Fibroblast of mammary gland (primary cell): ENCODE measurements at places on chromosomes 3 and 15.

DNA sequence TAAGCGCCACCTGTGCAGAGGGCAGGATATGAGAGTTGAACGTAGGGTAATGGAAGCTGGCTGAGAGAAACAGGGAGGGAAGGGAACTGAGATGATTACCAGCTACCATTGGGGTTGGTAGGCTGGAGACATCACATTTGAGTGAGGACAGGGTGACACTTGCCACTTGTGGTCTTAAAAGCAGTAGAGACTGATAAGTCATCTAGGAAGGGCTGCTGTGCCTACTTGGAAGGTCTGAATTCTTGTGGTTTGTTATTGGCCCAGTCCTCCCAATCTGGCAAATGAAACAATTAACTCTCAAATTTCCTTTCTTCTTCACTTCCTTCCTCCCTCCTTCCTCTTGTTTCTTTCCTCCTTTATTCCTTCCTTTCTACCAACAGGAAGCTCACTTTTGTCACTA lies 46.8 kb downstream of the COL6A5 start:
- no peak for DNase-seq

DNA sequence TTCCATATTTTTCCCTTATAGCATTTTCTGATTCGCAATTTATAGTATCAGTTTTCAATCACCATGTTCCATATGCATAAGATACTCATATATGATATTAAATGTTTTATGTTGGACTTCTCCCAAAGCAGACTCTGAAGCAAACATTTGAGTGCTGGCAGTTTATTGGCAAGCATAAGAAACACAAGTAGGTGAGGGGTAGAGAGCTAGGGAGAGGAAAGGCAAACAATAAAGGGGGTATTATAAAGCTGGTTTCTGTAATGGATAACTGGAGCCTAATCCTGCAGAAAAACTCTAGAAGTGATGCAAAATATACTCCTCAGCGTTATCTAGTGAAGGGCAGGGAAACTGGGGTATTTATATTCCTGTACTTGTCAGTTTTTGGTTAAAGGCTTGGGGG lies 491.5 kb upstream of the TGFBR2 start:
- DNase-seq = no peak

- no peak for DNase-seq
Measured at GRCh38 chr3:42666022-42666421, 12.5 kb downstream of the ZBTB47 start.

- DNase-seq = no peak
Measured at GRCh38 chr3:192040282-192041043, 579.5 kb downstream of the PYDC2 start.

DNA sequence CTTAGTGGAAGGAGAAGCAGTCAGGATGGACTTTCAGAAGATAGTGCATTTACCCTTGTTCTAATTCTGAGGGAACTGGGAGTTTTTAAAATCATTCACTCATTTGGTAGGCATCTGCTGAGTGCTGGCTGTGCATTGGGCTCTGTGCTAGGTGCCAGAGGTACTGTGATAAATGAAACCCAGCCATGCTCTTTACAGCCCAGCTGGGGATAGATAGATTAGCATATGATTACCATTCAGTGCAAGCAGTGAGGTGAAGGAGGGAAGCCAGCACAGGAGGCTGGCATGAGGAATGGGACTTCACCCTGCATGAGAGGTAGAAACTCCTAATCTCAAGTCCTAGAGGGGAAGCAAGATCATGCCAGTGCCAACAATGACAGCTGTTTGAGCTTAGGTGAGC lies 361.9 kb upstream of the TRIM42 start:
- DNase-seq = no peak

DNA sequence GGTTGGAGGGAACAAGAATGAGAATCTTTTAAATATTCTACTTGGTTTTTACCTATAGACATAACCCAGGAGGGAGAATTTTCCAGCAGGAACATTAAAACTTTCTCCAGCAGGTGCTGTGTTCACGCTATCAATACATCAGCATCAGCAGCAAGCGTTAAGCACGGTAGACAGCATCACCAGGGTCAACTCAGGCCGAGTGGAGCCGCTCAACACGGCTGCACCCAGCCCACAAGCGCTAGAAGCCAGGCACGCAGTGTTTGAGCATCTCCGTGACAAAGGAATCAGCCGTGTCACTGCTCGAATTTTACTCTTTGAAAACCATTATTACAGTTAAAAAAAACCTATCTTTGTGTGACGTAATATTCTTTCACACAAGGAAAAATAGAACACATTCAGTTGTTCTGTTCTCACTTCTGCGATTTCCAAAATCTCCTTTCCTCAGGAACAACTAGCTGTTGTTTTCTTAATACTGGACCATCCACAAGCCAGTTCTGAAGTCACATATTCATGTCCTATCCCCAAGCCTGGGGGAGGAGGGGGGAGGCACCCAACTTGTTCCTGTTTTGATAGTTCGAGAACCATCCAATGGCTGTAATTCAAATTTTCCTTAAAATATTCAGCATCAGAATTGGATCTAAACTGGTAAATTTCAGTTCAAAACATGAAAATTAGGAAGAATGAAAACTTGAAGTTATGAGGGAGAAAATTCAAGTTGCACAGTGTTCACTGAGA lies 77.9 kb downstream of the ADAMTS17 start:
- no peak for DNase-seq

- peak; percentile 52 for DNase-seq
Measured at GRCh38 chr3:114659109-114660061, 365.6 kb downstream of the TIGIT start.

GRCh38 chr3:152688313-152688712 lies 146.6 kb upstream of the P2RY1 start:
- DNase-seq = no peak

DNA sequence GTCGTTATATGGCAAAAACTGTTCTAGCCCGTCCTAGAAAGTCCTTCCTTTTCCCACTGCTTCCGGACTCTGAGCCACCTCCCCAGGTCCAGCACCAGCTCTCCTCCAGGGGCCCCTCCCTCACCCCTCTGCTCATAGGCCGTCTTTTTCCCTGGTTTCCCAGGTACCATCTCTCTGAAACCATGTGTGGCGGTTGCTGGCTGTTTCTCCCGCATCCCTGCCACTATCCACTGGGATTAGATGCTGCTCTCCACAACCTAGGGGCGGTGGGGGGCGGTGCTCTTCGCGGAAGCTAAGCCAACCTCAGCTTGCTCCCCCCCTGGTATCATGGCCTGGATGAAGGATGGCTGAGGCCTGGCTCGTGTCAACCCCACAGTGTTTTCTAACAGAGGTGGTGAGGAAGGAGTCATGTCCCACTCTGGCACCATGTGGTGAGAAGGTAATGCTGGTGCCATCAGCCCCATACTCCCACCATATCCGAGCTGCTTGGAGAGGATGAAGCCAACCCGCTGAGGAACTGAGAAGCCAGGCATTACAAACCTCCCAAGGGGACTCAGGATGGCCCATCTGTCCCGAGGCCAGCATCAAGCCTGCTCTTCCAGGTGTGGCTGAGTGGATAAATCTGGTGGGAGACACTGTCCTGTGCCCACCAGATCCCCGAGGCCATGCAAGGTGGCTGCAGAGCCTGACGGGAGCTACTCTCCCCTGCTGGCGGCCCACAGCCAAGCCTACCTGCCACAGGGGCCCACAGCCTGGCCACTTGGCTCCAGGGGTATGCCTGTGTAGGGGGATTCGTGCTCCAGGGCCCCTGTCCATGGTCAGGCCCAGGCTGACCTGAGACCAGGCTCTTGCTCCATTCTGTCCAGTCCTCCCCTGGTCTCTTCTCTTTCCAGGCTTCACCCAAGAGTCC lies 27.9 kb upstream of the SLC41A3 start:
- no peak for DNase-seq

DNA sequence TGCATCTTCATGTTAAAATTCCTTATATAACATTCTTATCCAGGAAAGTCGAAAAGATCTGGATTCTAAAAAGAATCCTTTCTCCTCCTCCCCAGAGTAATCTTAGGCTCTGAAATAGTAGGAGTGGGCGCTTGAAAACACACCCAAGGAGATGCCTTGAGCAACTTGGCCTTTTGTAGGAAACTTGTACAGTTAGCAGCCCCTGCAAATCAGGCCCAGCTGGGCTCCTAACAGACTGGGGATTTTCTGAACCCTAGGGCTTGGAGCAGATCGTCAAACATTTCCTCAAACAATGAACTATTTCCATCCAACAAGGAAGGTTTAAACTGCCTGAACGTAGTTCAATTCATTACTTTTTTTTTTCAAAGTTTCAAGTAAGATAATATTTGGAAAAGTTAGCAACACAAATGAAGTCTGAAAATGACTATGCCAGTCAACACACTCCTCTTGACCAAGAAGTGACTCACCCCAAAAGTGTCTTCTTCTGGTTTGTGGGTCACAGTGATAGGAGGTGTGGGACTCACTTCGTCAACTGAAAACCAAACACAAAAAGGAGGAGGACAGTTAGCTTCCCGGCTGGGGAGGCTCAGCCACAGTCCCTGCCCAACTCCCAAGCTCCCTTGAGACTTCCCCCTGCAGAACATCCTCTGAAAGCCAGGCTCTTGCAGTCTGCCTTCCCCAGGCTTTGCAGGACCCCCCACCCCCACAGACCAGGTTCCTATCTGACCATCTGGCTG lies 129.7 kb downstream of the NTRK3 start:
- no peak for DNase-seq

DNA sequence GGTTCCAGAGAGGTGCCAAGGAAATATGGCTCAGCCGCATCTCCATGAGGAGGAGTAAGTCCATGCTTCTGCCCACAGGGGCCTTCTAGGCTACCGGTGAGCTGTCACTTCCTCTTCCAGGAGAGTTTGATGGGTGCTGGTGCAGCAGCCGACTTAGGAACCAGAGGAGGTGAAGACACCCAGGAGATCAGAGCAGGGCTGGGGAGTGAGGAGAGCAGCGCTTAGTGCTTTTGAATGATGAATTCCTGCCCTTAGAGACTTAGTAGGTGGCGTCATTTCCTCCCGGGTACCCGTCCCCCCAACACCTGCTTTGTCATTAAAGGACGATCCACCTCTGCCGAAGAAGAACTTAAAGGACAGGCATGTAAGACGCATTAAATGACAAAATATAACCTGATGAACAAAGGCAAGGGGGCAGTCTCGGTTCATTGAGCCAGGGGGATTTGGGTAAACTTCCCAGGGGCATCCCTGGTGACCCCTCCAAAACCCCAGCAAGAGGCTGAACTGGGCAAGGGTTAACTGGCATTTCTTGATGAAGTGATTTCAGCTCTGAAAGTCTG lies 67.6 kb downstream of the HES1 start:
- DNase-seq = no peak

- DNase-seq = peak; percentile 1
Measured at GRCh38 chr3:89851974-89852621, 744.7 kb downstream of the EPHA3 start.

- no peak for DNase-seq
Measured at GRCh38 chr15:70095408-70096214, 2.1 kb downstream of the TLE3 start.
